ENCODE measurements at places on chromosomes 1 and 21. TPM values are rescaled to one million over a fixed set of nuclear protein-coding genes. Genes with fewer than 3 reads are reported as not detected.

CDCP2 gene
- not detected for total RNA-seq

TDRD5 gene
- not detected for total RNA-seq

KRTAP19-3 gene
- not detected for total RNA-seq

C1orf74 gene
- 4.4 TPM for total RNA-seq

CITED4 gene
- total RNA-seq, result 2.5 TPM

FAM177B gene
- total RNA-seq, result not detected

TCHH gene
- not detected for total RNA-seq

CHI3L2 gene
- 2.5 TPM for total RNA-seq

DISP3 gene
- total RNA-seq, result not detected

CCDC181 gene
- 0.50 TPM for total RNA-seq

NTRK1 gene
- total RNA-seq, result not detected

GREM2 gene
- 7.7 TPM for total RNA-seq

BNIPL gene
- total RNA-seq, result under 0.01 TPM

MAP1LC3C gene
- total RNA-seq, result 0.87 TPM

TMEM81 gene
- total RNA-seq, result 1.5 TPM

APOBEC4 gene
- total RNA-seq, result not detected

VSIG8 gene
- 0.17 TPM for total RNA-seq

CNR2 gene
- total RNA-seq, result not detected

C1QA gene
- total RNA-seq, result not detected

LRRIQ3 gene
- total RNA-seq, result 0.83 TPM

FAM72A gene
- 1.7 TPM for total RNA-seq

TEX38 gene
- 0.29 TPM for total RNA-seq

RNU1-1 gene
- total RNA-seq, result under 0.01 TPM

VHLL gene
- total RNA-seq, result not detected

C1QTNF12 gene
- 5.1 TPM for total RNA-seq

MANEAL gene
- 1.8 TPM for total RNA-seq

ANXA9 gene
- total RNA-seq, result 0.17 TPM

PRAMEF10 gene
- not detected for total RNA-seq

PTPRU gene
- total RNA-seq, result 42.5 TPM

AZIN2 gene
- 4.2 TPM for total RNA-seq

TRAF3IP3 gene
- total RNA-seq, result not detected

SLC9C2 gene
- total RNA-seq, result not detected

TIAM1 gene
- 2.9 TPM for total RNA-seq

RGS4 gene
- total RNA-seq, result 110 TPM
